ENCODE measurements at places on chromosomes 2 and 18.
A peak's percentile ranks its signal among the peaks of the same experiment; 100 is the strongest.

- DNase-seq: no peak
Observed at GRCh38 chr18:6939972-6940371, 177.6 kb downstream of the LAMA1 start.

DNA sequence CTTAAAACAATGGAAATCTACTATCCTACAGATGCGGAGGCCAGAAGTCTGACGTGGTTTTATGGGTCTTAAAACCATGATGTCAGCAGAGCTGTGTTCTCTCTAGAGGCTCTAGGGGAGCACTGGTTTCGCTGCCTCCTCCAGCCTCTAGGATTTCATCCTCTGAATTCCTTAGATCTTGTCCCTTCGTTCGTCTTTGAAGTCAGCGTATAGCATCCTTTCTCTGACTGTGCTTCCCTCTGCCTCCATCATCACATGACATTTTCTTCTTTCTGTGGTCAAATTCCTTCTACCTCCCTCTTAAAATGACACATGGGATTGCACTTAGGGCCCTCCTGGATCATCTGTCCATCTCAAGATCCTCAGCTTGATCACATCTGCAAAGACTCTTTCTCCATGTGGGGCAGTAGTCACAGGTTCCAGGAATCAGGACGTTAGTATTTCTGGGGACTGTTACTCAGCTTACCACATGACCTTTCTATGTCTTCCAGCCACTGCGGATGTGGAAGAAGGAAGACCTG, 22.7 kb upstream of the NCK2 start:
- no peak for DNase-seq

DNA sequence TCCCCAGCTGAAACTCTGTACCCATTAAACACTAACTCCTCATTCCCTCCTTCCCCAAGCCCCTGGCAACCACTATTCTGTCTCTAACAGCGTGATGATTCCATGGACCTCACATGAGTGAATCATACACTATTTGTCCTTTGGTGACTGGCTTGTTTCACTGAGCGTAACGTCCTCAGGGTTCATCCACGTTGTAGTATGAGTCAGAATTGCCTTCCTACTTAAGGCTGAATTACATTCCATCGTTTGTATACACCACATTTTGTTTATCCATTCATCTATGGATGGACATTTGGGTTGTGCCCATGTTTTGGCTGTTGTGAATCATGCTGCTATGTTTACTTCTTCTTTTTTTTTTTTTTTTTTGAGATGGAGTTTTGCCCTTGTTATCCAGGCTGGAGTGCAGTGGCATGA, 19.6 kb upstream of the CABLES1 start:
- no peak for DNase-seq

- no peak for DNase-seq
Observed at GRCh38 chr2:127078666-127079270, 28.2 kb downstream of the BIN1 start.

DNA sequence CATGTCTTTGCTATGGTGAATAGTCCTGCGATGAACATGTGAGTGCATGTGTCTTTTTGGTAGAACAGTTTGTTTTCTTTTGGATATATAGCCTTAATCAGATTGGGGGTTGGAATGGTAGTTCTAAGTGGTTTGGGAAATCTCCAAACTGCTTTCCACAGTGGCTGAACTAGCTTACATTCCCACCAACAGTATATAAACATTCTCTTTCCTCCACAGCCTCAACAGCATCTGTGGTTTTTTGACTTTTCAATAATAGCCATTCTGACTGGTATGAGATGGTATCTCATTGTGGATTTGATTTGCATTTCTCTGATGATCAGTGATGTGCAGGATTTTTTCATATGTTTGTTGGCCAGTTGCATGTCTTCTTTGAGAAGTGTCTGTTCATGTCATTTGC, 112.2 kb upstream of the SESTD1 start:
- no peak for DNase-seq

GRCh38 chr18:33803636-33804035, 225.6 kb downstream of the ASXL3 start:
- no peak for DNase-seq

DNA sequence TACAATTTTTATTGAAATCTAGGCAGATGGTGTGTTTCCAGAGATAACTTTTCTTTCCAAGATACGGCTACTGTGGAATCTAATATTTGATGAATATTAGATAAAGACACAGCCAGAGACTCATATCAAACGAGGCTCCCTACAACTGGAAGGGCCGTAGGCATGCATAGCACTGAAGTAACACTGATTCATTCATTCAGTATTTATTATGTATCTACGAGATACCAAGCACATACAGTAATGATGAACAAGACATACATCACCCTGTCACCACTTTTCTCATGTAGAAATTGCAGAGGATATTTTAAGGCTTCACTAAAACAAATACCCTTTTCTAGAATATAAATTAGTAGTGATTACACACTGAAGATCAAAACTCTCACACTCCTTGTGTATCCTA, 74.5 kb downstream of the KCTD18 start:
- DNase-seq: no peak

- no peak for DNase-seq
Observed at GRCh38 chr18:11136241-11136640, 13.1 kb downstream of the PIEZO2 start.

GRCh38 chr18:65436430-65436829, 314.4 kb upstream of the CDH7 start:
- DNase-seq: no peak

- peak; percentile 43 for DNase-seq
Observed at GRCh38 chr2:126664234-126664633, 8.3 kb downstream of the GYPC start.

- no peak for DNase-seq
Observed at GRCh38 chr2:70514612-70515055, 39.0 kb downstream of the TGFA start.

- DNase-seq: no peak
Observed at GRCh38 chr2:174236429-174236828, 11.9 kb downstream of the OLA1 start.

DNA sequence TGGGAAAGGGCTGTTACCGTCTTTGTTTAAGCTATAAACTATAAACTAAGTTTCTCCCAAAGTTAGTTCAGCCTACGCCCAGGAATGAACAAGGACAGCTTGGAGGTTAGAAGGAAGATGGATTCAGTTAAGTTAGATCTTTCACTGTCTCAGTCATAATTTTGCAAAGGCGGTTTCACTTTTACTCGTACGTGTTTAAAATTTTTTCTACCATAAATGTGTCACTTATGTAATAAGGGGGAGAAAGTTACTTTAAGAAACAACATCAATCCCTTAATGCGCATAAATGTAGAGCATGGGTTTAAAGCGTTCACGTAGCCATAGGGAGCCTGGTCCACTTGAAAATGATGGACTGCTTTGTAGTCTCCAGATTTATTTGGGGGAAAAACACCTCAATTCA, 71.3 kb downstream of the SNORC start:
- no peak for DNase-seq

DNA sequence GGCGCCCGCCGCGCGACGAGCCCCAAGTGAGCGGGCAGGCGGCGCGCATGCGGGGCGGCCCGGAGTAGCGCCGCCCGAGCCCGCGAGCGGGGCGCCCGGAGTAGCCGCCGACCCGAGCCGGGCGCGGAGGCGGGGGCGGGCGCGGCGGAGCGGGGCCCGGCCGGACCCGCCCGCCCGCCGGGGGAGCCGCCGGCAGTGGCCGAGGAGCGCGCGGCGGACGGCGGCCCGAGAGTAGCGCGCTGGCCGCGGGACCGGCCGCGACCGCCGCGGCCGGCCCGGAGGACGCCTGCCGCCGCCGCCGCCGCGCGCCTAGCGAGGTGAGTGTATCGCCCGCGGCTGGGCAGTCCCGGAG, at the start of gene GALNT1:
Gene GALNT1, plus strand, starts transcription at position 195 of the 352 bp plus-strand sequence. CDS start 72,923 bp downstream, outside the sequence.
- DNase-seq: no peak

DNA sequence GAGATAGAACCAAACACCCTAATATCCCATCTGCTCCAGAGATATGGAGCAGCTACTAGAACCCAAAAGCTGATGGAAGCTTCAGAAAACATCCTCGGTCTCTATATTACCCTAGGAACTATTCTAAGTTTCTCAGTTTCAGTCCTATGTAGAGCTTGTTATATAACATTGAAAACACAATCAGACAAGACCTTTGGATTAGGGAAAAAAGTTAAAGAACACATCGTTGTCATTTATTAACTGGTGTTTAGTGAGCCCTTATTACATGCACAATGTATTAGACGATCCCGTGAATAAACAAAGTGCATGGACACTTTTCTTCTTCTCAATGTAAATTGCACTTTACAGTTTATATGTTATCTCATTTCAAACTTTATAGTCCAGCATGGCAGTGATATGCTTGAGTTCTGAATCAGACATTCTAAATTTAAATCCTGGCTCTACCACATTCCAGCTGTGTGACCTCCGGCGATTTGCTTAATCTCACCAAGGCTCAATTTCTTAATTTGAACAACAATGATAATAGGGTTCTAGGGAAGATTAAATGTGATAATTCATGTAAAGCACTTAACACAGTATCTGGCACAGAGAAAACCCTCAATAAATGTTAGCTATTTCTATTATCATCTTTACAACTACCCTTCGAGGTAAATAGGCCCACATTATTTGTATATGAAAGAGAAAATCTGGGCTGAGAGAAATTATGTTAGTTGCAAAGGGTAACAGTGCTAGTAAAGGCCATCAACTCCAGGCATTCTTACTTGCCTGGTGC, 83.6 kb upstream of the PIK3C3 start:
- DNase-seq: no peak

DNA sequence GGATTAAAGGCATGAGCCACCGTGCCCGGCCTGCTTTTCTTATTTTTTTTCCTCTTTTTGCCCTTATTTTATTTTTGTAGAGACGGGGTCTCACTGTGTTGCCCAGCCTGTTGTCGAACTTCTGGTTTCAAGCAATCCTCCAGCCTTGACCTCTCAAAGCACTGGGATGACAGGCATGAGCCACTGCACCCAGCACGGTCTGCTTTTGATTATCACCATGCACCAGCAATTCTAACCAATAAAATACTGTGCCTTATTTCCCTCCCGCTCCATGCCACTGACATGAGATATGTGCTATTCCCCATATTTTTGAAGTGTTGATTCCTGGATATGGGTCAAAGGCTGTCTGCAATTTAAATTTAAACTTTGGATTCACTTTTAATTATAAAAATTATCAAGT, 42.9 kb downstream of the ACYP2 start:
- no peak for DNase-seq

GRCh38 chr2:230746213-230746612, 33.6 kb downstream of the CAB39 start:
- no peak for DNase-seq

DNA sequence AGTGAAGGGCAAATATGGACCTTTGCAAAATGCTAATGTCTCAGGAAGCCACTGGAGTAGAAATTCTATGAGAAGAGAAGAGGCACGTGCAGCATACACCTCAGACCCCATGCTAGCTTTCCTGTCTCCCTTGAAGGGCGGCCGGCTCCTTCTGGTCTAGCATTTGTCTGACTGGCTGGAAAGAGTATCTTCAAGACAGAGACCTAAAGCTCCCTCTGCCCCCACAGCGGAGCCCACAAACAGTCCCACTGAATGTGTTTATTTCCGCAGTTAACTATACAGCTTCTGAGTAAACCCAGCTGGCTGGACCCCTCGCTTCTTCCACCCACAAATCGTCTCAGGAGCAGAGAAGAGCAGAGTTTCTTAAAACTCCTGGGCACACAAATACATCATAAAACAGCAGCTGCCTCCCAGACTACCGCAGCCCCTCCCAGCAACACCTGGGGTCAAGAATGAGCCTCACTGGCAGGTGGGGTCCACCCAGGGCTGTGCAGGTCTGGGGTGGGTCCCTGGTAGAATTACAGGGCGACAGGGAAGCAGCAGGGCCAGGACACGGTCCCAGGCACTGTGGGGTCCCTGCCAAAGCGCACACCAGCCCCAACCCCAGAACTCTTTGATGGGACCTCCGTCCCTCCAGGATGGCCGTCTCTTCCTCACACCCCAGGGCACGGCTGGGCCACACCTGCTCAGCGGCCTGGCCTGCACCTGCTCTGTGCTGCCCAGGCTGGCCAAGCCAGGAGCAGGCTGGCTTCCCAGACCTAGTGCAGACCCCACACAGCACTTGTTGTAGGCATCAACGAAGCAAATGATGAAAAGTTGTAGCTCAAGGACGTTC, 103.8 kb downstream of the PXDN start:
- DNase-seq: no peak

DNA sequence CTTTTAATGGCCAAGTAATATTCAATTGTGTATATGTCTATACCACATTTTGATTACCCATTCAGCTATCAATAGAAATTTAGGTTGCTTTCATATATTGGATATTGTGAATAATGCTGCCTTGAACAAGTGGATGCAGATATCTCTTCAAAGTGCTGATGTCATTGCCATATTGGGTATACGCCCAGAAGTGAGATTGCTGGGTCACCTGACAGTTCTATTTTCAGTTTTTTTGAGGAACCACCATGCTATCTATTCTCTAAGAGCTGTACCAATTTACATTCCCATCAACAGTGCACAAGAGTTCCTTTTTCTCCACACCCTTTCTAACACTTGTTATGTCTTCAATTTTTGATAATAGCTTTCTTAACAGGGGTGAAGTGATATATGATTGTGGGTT, 306.9 kb downstream of the ZNF516 start:
- DNase-seq: no peak

- peak; percentile 21 for DNase-seq
Observed at GRCh38 chr2:197954328-197954727, 149.9 kb downstream of the PLCL1 start.

DNA sequence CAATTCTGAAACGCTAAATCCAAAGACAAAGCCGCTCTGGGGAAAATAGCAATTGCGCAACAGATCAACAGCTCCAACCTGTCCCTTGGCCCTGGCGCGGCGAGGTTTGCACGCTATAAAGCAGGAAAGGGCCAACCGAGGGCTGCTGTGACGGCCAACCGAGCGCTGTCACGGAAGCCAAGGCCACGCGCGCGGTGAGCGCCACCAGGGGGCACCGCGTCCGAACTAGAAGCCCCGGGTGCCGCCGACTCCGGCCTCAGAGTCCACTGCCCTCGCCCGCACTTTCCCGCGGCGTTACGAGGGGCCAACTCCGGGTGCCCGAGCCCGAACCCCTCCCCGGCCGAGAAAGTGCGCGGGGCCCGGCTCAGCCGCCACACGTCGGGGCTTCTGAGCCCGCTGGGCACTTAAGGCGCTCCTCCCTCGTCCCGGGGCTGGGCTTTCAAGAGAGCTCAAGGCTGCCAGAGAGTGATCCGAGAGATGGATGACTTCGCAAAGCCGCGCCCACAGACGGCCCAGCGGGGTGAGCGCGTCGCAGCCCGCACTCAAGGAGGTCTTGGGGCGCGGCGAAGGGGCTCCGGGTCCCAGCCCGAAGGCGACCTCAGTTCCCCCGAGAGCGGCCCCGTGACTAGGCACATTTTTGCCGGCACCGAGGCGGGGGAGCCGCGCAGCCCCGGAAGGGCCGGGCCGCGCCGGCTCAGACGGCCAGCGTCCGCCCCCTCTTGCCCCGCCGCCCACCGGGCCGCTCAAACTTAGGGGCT, 897 bp downstream of the NFE2L2 start:
- DNase-seq: peak; percentile 92
